Lower lobe of right lung (tissue), 2 donors: ENCODE measurements at places on chromosomes 6 and 20.

GRCh38 chr6:43940393-43941087 lies 170.5 kb downstream of the VEGFA start:
- DNase-seq = no peak

DNA sequence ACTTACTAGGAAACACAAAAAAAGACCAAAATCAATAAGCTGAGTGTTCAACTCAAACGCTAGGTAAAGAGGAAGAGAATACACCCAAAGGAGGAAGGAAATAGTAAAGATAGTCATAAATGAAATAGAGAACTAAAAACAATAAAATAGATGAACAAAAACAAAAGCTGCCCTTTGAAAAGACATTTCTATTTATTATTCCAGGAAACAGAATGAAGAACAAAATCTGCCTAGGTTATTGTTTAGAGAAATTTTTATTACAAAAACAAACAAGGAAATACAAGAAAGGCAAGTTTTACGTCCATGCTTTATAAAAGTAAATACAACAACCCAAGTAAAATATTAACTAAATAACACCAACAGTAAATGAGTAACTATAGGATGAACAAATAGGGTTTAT lies 20.1 kb downstream of the HLA-DMB start:
- no peak for DNase-seq

GRCh38 chr6:45630314-45630713 lies 252.6 kb upstream of the SUPT3H start:
- no peak for DNase-seq

GRCh38 chr6:71130277-71130676 lies 158.3 kb upstream of the OGFRL1 start:
- no peak for DNase-seq

DNA sequence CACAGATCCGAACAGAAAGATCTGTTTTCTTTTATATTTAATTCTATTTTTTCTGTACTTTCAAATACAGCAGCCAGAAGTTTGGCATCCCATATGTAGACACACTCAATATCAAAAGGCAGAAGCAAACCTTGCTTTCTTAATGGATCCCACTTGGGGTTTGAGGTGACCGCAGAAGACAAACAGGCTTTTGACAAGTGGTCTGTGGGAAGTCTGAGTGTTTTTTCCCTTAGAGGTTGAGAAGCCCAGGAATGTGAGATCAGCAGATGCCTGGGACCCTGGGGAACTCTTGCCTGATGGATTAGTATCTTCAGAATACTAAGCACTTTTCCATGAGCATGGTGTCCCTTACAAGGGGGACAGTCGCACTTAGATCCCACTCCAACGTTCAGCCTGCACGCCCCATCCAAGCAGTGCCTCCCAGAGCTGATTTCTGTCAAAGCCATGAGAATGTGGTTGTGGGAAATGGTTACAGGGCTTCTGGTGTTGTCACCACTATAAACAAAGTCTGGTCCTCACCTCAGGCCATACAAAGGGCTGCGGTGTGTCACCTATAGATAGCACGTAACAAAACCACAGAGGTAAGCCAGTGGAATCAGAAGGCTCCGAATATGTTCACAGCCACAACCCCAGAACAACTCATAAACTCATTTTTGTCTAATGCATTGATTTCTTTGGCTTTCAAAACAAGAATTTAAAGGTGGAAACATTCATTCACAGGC lies 12.7 kb downstream of the IL17F start:
- no peak for DNase-seq

GRCh38 chr6:29743025-29743424 lies 19.8 kb downstream of the HLA-F start:
- DNase-seq = no peak

GRCh38 chr20:53535878-53536277 lies 57.8 kb downstream of the ZNF217 start:
- DNase-seq = no peak
